ENCODE measurements at places on chromosomes 13 and 19.

GRCh38 chr13:50299546-50300249 is 284.5 kb downstream of the KCNRG start:
- DNase-seq: no peak

DNA sequence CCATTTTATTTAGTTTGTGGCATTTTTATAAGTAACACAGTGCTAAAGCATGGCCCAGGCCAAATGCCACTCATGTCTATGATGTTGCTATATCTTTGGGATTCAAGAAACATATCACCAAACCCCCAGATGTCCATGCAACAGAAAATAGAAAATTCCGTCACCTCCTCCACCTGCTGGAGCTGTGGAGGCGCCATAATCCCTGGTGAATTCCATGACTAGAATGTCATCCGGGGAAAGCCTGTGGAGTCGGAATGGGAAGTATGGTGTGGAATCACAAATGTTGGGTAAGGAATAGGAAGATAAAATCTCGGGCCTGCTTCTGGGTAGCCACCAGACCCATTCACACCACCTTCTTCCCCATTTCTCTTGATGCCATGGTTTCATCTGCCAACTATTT is 51.7 kb upstream of the RAP2A start:
- no peak for DNase-seq

DNA sequence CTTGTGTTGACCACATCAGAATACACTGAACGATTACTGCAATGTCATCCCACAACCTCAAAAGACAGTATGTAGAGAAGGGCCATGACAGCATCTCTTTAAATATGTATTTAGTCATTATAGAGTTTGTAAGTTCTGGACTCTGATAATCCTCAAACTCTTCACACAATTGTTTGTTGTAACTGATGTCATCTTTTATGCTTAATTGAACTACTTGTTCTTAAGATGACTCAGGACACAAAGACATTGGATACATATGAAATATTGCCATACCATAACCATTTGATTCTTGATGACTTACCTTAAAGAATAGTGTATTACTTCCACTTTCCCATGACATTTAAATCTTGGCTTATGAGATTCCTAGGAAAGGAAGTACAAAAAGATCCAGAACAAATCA is 347.6 kb downstream of the KLF5 start:
- DNase-seq: no peak

GRCh38 chr13:113920606-113921286 is 53.1 kb downstream of the C13orf46 start:
- DNase-seq: no peak

DNA sequence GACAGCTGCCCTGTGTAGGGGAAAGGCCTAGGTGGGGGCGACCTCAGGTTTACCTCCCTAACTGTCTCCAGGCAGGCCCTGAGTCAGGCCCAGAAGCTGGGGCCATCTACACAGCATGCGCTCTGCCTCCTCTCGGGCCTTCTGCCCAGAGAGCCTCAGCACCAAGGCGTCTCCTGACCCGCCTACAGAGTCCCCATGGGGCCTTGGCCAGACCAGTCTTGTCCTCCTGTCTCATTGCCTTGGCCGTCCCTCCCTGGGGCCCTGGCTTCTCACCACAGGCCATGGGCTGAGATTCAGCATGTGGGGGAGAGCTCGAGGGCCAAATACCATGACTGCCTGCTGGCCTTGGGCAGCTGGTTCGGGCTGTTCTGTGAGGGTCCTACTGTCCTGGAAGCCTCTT is 59.0 kb downstream of the SMARCA4 start:
- DNase-seq: no peak

DNA sequence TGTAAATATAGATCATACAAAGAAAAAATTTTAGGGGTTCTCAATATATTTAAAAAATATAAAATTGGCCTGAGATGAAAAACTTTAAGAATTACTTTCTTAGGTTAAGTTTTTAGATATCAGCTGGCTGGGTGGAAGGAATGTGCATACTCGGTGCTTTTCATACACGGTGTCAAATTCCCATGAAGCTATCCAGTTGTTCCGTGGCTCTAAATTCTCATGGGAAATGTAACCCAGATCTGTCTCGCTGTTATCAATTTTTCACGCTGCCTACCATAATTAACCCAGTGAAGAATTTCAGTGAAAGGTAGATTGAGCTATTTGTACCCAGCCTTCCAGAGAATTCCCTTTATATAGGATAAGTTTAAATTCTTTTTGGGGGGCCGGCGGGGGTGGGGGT is 11.6 kb upstream of the ZNF835 start:
- no peak for DNase-seq

- no peak for DNase-seq
Measured at GRCh38 chr13:31627097-31627845, 112.1 kb upstream of the RXFP2 start.

- DNase-seq: no peak
Measured at GRCh38 chr13:110433014-110433413, 125.9 kb downstream of the COL4A2 start.
